Kidney capillary endothelial cell (primary cell): ENCODE measurements at places on chromosomes 11 and 22.

- no peak for DNase-seq
These were observed 24.8 kb upstream of the PKNOX2 start for GRCh38 chr11:125139778-125140177.

DNA sequence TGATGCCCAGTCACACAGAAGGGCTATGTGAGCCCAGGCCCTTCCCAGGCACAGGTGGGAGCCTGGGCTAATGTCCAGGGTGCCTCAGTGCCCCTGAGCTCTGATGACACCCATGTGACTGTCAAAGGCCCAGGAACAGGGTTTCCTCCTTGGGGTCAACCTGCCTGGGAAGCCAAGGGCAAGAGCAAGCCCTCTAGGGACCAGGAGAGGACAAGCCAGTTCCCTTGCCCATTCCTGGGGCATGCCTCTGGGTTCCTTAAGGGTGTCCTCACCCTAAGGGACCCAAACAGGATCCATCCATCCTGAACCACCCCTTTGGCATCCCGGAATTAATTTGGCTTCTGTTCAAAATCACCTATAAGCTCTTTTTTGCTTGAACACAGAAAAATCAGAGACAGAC is 39.0 kb downstream of the PISD start:
- DNase-seq: no peak

DNA sequence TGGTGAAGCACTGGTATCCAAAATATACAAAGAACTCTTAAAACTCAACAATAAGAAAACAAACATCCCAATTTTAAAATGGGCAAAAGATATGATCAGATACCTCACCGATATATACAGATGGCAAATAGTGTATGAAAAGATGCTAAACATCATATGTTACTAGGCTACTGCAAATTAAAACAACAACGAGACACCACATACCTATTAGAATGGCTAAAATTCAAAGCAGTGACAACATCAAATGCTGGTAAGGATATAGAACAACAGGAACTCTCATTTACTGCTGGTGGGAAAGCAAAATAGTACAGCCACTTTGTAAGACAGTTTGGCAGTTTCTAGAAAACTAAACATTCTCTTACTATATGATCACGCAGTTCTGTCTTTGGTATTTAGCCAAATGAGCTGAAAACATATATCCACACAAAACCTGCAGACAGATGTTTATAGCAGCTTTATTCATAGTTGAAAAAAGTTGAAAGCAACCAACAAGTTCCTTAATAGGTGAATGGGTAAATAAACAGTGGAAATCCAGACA is 38.5 kb downstream of the SIK3 start:
- DNase-seq: no peak

GRCh38 chr11:48261600-48261999 is 2.1 kb upstream of the OR4X1 start:
- DNase-seq: no peak

DNA sequence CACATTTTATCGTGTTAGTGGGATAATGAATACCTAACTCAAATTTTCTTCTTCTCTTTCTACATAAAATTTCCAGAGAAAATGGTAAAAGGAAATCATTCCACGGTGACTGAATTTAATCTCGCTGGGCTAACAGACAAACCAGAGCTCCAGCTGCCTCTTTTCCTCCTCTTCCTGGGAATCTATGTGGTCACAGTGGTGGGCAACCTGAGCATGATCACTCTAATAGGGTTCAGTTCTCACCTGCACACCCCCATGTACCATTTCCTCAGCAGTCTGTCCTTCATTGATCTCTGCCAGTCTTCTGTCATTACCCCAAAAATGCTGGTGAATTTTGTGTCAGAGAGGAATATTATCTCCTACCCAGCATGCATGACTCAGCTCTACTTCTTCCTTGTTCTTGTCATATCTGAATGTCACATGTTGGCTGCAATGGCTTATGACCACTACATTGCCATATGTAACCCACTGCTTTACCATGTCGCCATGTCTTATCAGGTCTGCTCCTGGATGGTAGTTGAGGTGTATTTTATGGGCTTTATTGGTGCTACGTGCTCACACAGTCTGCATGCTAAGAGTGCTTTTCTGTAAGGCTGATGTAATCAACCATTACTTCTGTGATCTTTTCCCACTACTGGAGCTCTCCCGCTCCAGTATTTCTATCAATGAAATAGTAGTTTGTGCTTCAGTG is 24.1 kb downstream of the OR10D3 start:
- DNase-seq: no peak
